ENCODE measurements at places on chromosomes 12 and 14. TPM values are rescaled to one million over a fixed set of nuclear protein-coding genes. Genes with fewer than 3 reads are reported as not detected.

PTGES3 gene
- total RNA-seq, result 159 TPM

AJUBA gene
- 109 TPM for total RNA-seq

SPTLC2 gene
- total RNA-seq, result 15.1 TPM

GLS2 gene
- 12.2 TPM for total RNA-seq

HCAR1 gene
- total RNA-seq, result 0.53 TPM

FBXO34 gene
- 13.5 TPM for total RNA-seq

THTPA gene
- 7.4 TPM for total RNA-seq

SMCO2 gene
- total RNA-seq, result not detected

GRCh38 chr12:56143870-56144269 is 8.5 kb upstream of the MYL6B start:
- DNase-seq, result no peak
- H3K27ac ChIP-seq, result no peak overlapping the region
- no peaks in the 10 kb centered on the region for H3K27me3 ChIP-seq
- H3K4me3 ChIP-seq, result no peak overlapping the region
- H3K4me1 ChIP-seq, result no peaks in the 10 kb centered on the region

GRCh38 chr14:67986131-67986841 is 166.7 kb downstream of the RAD51B start:
- H3K4me3 ChIP-seq, result no peak overlapping the region
- peaks cover 9% of the 10 kb centered on the region for H3K4me1 ChIP-seq
- no peak for DNase-seq
- H3K27me3 ChIP-seq, result no peaks in the 10 kb centered on the region

- H3K4me3 ChIP-seq, result no peak overlapping the region
- no peak overlapping the region for H3K27ac ChIP-seq
- no peaks in the 10 kb centered on the region for H3K4me1 ChIP-seq
- H3K36me3 ChIP-seq, result no peaks in the 10 kb centered on the region
- no peak for DNase-seq
Measured at GRCh38 chr14:95047754-95048153, 109.6 kb downstream of the DICER1 start.

GRCh38 chr14:104031384-104031783 is 54.1 kb upstream of the ASPG start:
- 0 out of 2 replicates have a peak, but pooled peaks cover 1% of the 10 kb centered on the region for H3K27me3 ChIP-seq
- DNase-seq, result no peak
- no peak overlapping the region for H3K27ac ChIP-seq
- no peaks in the 10 kb centered on the region for H3K36me3 ChIP-seq
- H3K4me3 ChIP-seq, result no peak overlapping the region
- H3K4me1 ChIP-seq, result no peaks in the 10 kb centered on the region

DNA sequence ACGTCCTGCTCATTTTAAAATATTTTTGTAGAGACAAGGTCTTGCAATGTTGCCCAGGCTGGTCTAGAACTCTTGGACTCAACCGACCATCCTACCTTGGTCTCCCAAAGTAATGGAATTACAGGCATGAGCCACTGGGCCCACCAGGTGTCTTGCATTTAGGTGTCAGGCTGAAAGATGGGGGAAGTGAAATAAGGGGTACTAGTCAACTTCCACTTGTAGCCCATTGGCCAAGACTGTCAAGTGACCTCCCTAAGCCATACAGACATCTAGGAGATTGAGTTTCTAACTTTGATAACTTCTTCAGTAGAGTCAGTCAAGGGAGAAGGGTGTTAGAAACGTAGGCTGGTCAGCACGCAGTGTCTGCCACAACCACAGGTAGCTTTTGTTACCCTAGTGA is 32.0 kb downstream of the ARF6 start:
- H3K27ac ChIP-seq, result no peak overlapping the region
- H3K4me3 ChIP-seq, result no peak overlapping the region
- no peak for DNase-seq
- H3K27me3 ChIP-seq, result no peaks in the 10 kb centered on the region
- H3K36me3 ChIP-seq, result no peaks in the 10 kb centered on the region
- H3K4me1 ChIP-seq, result no peaks in the 10 kb centered on the region

- no peak overlapping the region for H3K27ac ChIP-seq
- peaks cover 61% of the 10 kb centered on the region for H3K4me1 ChIP-seq
- no peaks in the 10 kb centered on the region for H3K27me3 ChIP-seq
- no peaks in the 10 kb centered on the region for H3K36me3 ChIP-seq
- DNase-seq, result no peak
Measured at GRCh38 chr12:26271889-26272492, 76.6 kb downstream of the SSPN start.

- no peak for DNase-seq
- H3K4me3 ChIP-seq, result no peak overlapping the region
- H3K27me3 ChIP-seq, result no peaks in the 10 kb centered on the region
- H3K36me3 ChIP-seq, result peaks cover 28% of the 10 kb centered on the region
- H3K4me1 ChIP-seq, result peaks cover 47% of the 10 kb centered on the region
Measured at GRCh38 chr14:35299708-35300107, 7.5 kb downstream of the PSMA6 start.

DNA sequence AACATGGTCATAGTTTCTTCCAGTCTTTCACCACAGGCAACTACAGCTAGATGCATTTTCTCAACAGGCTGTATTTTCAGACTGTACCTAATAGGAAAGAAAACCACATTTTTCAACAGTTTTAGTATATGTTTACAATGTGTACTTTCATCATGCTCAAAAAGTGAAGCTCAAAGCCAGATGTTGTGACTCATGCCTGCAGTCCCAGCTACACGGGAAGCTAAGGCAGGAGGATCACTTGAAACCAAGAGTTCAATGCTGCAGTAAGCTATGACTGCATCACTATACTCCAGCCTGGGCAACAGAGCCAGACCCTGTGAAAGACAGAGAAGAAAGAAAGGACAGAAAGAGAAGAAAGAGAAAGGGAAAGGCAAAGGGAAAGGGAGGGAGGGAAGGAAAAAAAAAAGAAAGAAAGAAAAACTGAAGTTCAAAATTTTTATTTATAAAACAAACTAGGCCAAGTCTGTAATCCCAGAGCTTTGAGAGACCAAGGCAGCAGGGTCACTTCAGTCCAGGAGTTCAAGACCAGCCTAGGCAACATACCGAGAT is 25.5 kb downstream of the GXYLT1 start:
- no peak overlapping the region for H3K4me3 ChIP-seq
- no peaks in the 10 kb centered on the region for H3K27me3 ChIP-seq
- no peak for DNase-seq
- no peaks in the 10 kb centered on the region for H3K36me3 ChIP-seq

GRCh38 chr14:88599326-88599725 is 36.5 kb downstream of the ZC3H14 start:
- H3K4me3 ChIP-seq, result no peak overlapping the region
- H3K27ac ChIP-seq, result no peak overlapping the region
- no peak for DNase-seq
- peaks cover 86% of the 10 kb centered on the region for H3K36me3 ChIP-seq

- no peaks in the 10 kb centered on the region for H3K27me3 ChIP-seq
- H3K4me3 ChIP-seq, result no peak overlapping the region
- DNase-seq, result no peak
Measured at GRCh38 chr14:56488306-56488705, 91.3 kb upstream of the TMEM260 start.

DNA sequence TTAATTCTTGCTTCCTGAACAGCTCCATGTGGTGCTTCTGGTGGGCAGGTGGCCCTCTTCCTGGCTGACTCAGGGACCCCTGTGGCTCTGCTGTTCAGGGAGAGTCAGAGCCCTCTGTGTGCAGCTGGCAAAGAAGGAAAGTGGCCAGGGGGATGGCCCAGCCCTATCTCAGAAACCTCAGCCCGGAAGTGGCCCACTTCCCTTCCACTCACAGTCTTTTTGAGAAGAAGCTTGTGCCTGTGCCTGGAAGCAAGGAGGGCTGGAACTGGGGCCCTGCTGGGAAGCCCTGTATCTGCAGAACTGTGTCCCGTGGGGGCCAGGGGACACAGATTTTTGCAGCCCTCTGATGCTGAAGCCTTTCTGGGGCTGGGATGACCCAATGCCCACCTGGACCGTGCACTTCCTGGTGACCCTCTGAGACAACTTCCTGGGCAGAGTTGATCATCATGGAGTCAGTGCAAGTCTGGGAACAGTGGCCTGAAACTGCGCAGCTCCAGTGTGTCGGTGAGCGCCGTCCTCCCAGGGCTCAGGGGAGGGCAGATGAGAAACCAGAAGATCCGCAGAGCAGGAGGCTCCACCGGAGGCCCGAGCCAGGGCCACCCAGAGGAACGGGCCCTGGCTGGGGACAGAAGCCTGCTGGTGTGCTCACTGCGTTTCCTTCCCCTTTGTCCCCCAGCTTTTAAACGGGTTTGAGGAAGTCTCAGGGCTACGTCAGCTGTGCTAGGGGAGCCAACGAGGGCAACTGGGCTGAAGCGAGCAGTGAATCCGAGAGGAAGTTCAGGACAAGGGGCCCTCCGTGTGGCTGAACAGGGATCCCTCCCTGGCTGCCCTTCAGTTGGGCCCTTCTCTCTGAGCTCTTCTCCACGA is 217.4 kb upstream of the RTL1 start:
- H3K36me3 ChIP-seq, result no peaks in the 10 kb centered on the region
- no peak overlapping the region for H3K27ac ChIP-seq
- H3K27me3 ChIP-seq, result peaks cover 60% of the 10 kb centered on the region
- no peak overlapping the region for H3K4me3 ChIP-seq

- H3K27me3 ChIP-seq, result peaks cover 13% of the 10 kb centered on the region
- H3K4me3 ChIP-seq, result no peak overlapping the region
- peak; percentile 77 for DNase-seq
- H3K36me3 ChIP-seq, result no peaks in the 10 kb centered on the region
- H3K4me1 ChIP-seq, result peaks cover 37% of the 10 kb centered on the region
Measured at GRCh38 chr14:75247286-75247922, 31.2 kb upstream of the FOS start.

- no peaks in the 10 kb centered on the region for H3K27me3 ChIP-seq
- no peaks in the 10 kb centered on the region for H3K36me3 ChIP-seq
- H3K4me1 ChIP-seq, result no peaks in the 10 kb centered on the region
- no peak for DNase-seq
Measured at GRCh38 chr14:77903937-77904617, 104.2 kb downstream of the ADCK1 start.

GRCh38 chr14:101474563-101475455 is 86.5 kb upstream of the DIO3 start:
- peaks cover 26% of the 10 kb centered on the region for H3K4me1 ChIP-seq
- peaks cover 1% of the 10 kb centered on the region for H3K27me3 ChIP-seq
- H3K36me3 ChIP-seq, result no peaks in the 10 kb centered on the region
- no peak overlapping the region for H3K4me3 ChIP-seq
- H3K27ac ChIP-seq, result no peak overlapping the region

- no peaks in the 10 kb centered on the region for H3K36me3 ChIP-seq
- H3K4me1 ChIP-seq, result no peaks in the 10 kb centered on the region
- no peaks in the 10 kb centered on the region for H3K27me3 ChIP-seq
- no peak for DNase-seq
- H3K27ac ChIP-seq, result no peak overlapping the region
- no peak overlapping the region for H3K4me3 ChIP-seq
Measured at GRCh38 chr12:91954326-91954725, 191.3 kb downstream of the BTG1 start.

GRCh38 chr14:49014476-49014875 is 571.7 kb downstream of the RPS29 start:
- H3K27me3 ChIP-seq, result no peaks in the 10 kb centered on the region
- H3K4me3 ChIP-seq, result no peak overlapping the region
- H3K4me1 ChIP-seq, result no peaks in the 10 kb centered on the region
- H3K27ac ChIP-seq, result no peak overlapping the region
- DNase-seq, result no peak

- H3K27ac ChIP-seq, result no peak overlapping the region
- H3K27me3 ChIP-seq, result 0 out of 2 replicates have a peak, but pooled peaks cover 1% of the 10 kb centered on the region
- peaks cover 33% of the 10 kb centered on the region for H3K4me1 ChIP-seq
Measured at GRCh38 chr12:52005903-52006703, 643 bp upstream of the TAMALIN start.

- peak; percentile 39 for DNase-seq
- peaks cover 4% of the 10 kb centered on the region for H3K36me3 ChIP-seq
- H3K27me3 ChIP-seq, result no peaks in the 10 kb centered on the region
Measured at GRCh38 chr14:96309133-96309895, 53.3 kb downstream of the BDKRB1 start.

DNA sequence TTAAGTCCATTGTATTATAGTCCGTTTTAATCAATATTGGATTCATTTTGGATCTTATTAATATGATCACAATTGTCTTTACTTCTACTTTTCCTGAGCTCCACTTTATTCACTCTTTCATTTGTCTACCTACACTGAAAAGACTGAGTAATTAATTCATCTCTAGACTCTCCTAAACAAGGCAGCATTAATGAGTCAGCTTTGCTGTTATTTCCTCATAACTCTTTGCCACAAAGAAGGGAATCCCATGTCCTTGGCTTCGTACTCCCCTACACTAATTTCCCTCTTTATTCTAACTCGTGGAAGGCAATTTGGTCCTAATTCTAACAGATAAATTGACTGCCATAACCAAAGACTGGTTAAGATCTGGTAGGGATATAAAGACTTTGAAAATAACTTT is 91.9 kb downstream of the ARMH4 start:
- 0 out of 3 replicates have a peak, but pooled peaks cover 3% of the 10 kb centered on the region for H3K27me3 ChIP-seq
- H3K27ac ChIP-seq, result no peak overlapping the region
- no peaks in the 10 kb centered on the region for H3K36me3 ChIP-seq
- no peaks in the 10 kb centered on the region for H3K4me1 ChIP-seq

DNA sequence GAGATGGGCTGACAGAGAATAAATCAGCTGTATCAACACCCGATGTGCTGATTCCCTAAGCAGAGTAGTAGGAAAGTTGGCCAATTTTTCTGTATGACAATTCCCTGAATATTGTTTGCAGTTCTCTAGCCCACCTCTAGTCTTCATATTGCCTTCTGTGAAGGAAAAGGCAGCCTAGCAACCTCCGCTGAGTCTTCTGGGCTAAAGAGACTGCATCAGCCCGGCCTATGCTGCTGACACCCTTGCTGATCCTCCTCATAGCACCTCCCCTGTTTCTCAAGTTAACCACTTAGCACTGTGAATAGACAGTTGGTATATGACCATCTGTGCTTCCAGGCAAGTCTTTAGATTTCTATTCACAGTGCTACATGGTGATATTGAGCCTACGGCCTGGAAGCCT is 161.1 kb upstream of the EGLN3 start:
- H3K4me3 ChIP-seq, result no peak overlapping the region
- no peak overlapping the region for H3K27ac ChIP-seq
- H3K36me3 ChIP-seq, result no peaks in the 10 kb centered on the region
- H3K27me3 ChIP-seq, result peaks cover 2% of the 10 kb centered on the region
- no peaks in the 10 kb centered on the region for H3K4me1 ChIP-seq

- H3K27me3 ChIP-seq, result no peaks in the 10 kb centered on the region
- no peaks in the 10 kb centered on the region for H3K36me3 ChIP-seq
- H3K27ac ChIP-seq, result peak overlapping the region; percentile 83
- DNase-seq, result peak; percentile 89
Measured at GRCh38 chr12:109727039-109727723, 13.6 kb downstream of the FAM222A start.

- no peak within 1 kb of the TSS for H3K27ac ChIP-seq
- no peak for DNase-seq
- peaks cover 7% of the 10 kb centered on the region for H3K27me3 ChIP-seq
- no peak within 1 kb of the TSS for H3K4me3 ChIP-seq
- H3K36me3 ChIP-seq, result no peaks in the 10 kb centered on the region
- H3K4me1 ChIP-seq, result peaks cover 22% of the 10 kb centered on the region
Measured at GRCh38 chr12:48119078-48119833, at the start of gene PFKM. TSS of gene PFKM (plus strand) at chr12:48119364. CDS start at chr12:48122775, 3,411 bp downstream.

GRCh38 chr12:132222096-132222807 is 78.0 kb downstream of the NOC4L start:
- H3K4me3 ChIP-seq, result no peak overlapping the region
- no peak overlapping the region for H3K27ac ChIP-seq
- peak; percentile 28 for DNase-seq

GRCh38 chr12:109033239-109034196 is 12.7 kb upstream of the SVOP start:
- no peak overlapping the region for H3K27ac ChIP-seq
- no peak overlapping the region for H3K4me3 ChIP-seq
- no peaks in the 10 kb centered on the region for H3K4me1 ChIP-seq
- DNase-seq, result no peak
